Colonic mucosa (tissue), 4 donors: ENCODE measurements at places on chromosomes 16 and 17. TPM values are rescaled to one million over a fixed set of nuclear protein-coding genes. Genes with fewer than 3 reads are reported as not detected.

- no peak for DNase-seq
Observed at GRCh38 chr16:6482696-6483468, 849.8 kb upstream of the RBFOX1 start.

DNA sequence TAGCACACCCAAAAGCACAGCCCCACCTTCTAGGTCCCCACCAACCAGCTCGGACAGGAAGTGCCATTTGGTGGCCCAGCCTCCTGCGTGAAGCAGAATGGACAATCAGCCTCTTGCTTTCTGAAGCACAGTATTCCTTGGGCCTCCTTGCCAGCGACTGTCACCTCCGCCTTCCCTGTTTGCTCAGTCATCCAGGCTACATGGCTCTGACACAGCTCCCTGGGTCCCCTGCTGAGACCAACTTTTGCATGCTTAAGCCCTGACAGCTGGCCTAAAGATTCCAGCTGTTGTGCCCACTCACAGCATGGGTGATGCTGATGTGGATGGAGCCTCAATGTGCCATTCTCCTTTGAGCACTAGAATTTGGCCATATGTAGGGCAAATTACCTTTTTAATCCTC, 4.5 kb upstream of the CACNG5 start:
- DNase-seq: no peak

DNA sequence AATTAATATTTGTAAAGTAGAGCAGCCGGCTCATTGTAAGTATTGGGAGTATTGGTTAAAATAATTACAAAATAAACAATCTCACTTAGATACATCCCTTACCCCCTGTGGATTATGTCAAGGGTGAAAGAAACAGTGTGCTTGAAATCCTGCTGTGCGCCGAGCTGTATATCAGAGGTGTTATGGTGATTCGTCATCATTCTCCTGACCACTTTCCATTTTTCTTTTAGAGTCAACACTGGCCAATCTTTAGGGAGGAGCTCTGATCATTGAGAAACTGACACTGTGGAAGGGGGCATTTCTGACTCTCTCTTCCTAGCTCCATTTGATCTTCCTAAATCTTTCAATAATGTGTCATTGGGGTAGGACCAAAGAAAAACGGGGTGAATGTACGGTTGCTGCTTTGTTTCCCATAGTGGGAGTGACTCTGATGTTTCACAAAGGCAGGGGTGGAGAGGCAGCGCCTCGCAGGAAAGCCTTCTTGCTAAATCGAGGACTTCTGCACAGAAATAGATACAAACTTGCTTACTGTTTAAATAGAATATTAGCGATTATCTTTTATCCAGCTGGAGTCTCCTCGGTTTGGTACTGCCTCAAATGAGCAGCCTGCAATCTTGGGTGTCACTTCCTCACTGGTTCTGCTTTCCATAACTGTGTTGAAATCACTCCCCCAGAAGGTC, 123.4 kb downstream of the PRKCB start:
- no peak for DNase-seq

GRCh38 chr16:14358697-14359305, 271.3 kb downstream of the PARN start:
- no peak for DNase-seq

- no peak for DNase-seq
Observed at GRCh38 chr16:9014389-9014788, 50.7 kb upstream of the USP7 start.

C1QTNF8 gene
- total RNA-seq: not detected

PRDM7 gene
- not detected for total RNA-seq
